Pancreas (tissue), 10 donors: ENCODE measurements at places on chromosomes 16 and 17. TPM values are rescaled to one million over a fixed set of nuclear protein-coding genes. Genes with fewer than 3 reads are reported as not detected.

DNA sequence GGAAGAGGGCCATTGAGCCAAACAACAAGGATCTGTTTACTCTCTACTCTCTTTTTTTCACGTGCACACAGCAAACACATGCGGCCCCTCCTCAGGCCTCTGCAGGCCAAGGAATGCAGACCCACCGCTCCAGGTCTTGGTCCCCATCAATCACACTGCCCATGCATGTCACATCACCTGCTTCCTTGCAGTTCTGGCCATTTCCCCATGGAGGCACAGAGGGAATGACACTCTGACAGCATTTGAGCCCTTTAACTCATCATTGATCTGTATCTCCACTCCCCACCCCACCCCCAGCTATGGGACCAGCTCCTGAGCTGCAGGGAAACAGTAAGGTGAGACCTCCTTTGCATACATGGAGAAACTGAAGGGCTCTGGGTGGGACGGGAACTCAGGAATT, 45.9 kb upstream of the MEIOC start:
- no peaks in the 10 kb centered on the region for H3K4me1 ChIP-seq
- no peak for DNase-seq
- H3K27ac ChIP-seq = no peak overlapping the region
- H3K4me3 ChIP-seq = no peak overlapping the region
- H3K27me3 ChIP-seq = no peaks in the 10 kb centered on the region

DNA sequence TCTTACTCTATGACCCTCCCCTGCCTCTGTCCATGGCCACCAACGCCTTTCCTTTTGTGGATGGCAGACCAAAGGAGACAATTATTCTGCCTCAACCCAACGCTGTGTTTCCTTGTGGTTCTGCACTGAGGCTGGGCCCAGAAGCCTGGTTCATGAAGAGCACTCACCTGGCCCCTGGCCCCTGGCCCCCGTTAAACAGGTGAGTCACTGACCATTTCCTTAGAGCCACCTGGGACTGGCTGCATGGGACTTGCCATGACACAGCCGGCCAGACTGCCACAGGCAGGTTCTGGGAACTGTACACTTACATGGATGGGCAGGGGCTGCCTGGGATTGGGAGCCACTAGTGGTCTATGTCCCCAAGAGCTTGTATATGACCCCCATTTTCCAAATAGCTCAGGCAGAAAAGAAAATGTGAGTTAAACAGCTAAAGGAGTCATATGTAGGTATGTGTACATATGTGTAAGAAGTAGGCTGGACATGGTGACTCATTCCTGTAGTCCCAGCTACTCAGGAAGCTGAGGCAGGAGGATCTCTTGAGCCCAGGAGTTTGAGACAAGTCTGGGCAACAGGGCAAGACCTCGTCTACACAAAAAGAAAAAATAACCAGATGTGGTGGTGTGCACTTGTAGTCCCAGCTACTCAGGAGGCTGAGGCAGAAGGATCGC, 181.9 kb upstream of the CACNG5 start:
- H3K4me1 ChIP-seq = no peaks in the 10 kb centered on the region
- H3K4me3 ChIP-seq = no peak overlapping the region
- no peaks in the 10 kb centered on the region for H3K27me3 ChIP-seq
- DNase-seq = no peak
- no peaks in the 10 kb centered on the region for H3K36me3 ChIP-seq

DNA sequence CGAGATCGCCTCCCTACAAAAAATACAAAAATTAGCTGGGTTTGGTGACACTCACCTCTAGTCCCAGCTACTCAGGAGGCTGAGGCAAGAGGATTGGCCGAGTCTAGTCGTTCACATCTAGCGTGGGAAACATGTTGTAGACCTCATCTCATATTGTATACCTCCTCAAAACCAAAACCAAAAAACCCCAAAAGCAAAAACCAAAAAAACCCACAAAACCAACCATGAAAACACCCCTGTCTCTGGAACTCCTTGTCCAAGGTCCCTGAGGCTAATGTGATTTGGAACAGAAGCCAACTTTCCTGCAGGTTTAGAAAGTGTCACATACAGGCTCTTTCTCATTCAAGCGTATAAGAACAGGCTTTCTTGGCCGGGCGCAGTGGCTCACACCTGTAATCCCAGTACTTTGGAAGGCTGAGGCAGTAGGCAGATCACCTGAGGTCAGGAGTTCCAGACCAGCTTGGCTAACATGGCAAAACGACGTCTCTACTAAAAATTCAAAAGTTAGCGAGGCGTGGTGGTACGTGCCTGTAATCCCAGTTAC, 29.0 kb downstream of the RAB11FIP3 start:
- no peak overlapping the region for H3K4me3 ChIP-seq
- H3K4me1 ChIP-seq = peaks cover 12% of the 10 kb centered on the region
- H3K27me3 ChIP-seq = no peaks in the 10 kb centered on the region
- no peak for DNase-seq
- no peak overlapping the region for H3K27ac ChIP-seq

DNA sequence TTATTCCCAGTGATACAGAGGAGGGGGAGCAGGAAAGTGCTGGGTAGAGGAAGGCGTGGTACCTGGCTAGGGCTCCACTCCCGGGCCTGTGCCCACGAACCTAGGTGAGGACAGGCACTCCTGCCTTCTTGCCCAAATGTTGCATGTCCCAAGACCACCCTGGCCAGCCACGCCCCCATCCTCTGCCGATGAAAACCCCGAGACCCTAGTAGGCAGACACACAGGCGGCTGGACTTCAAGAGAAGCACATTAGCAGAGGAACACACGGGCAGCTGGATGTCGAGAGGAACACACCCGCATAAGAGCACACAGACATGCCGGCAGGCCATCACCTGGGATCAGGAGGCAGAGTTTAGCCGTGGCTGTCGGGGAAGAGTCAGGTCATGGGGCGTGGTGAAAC, 1386.5 kb upstream of the GOT2 start:
- DNase-seq = no peak
- H3K36me3 ChIP-seq = no peaks in the 10 kb centered on the region
- no peaks in the 10 kb centered on the region for H3K27me3 ChIP-seq

DNAAF1 gene
- total RNA-seq = 0.28 TPM

PMP22 gene
- total RNA-seq = 6.7 TPM

TCAP gene
- 0.31 TPM for total RNA-seq

KCNJ12 gene
- total RNA-seq = 0.12 TPM

KDM6B gene
- 18.8 TPM for total RNA-seq
